ENCODE measurements at places on chromosomes 5 and 9. TPM values are rescaled to one million over a fixed set of nuclear protein-coding genes. Genes with fewer than 3 reads are reported as not detected.

- no peak for DNase-seq
These were observed 417.1 kb downstream of the BNC2 start for GRCh38 chr9:16453390-16453789.

DNA sequence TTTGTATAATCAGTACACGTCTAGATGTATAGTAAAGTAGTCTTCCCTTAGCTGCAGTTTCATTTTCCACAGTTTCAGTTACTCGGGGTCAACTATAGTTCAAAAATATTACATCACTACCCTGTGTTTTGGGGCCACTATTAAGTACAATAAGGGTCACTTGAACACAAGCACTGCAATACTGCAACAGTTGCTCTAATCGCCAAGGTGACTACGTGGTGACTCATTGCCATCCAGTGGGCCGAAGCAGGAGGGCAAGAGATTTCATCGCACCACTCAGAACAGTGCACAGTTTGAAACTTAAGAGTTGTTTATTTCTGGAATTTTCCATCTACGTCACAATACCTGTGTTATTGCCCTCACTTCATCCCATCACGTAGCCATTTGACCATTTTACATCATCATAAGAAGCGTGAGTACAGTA is at the start of gene ARL14EPL:
Gene ARL14EPL (plus strand): TSS at position 379 of the 424 bp plus-strand sequence. CDS start 18,994 bp downstream, outside the sequence.
- no peak for DNase-seq

GRCh38 chr5:180467028-180467975 is 26.9 kb upstream of the CNOT6 start:
- peak; percentile 87 for DNase-seq

- DNase-seq = no peak
These were observed 28.0 kb upstream of the GRAMD2B start for GRCh38 chr5:126395198-126395597.

DNA sequence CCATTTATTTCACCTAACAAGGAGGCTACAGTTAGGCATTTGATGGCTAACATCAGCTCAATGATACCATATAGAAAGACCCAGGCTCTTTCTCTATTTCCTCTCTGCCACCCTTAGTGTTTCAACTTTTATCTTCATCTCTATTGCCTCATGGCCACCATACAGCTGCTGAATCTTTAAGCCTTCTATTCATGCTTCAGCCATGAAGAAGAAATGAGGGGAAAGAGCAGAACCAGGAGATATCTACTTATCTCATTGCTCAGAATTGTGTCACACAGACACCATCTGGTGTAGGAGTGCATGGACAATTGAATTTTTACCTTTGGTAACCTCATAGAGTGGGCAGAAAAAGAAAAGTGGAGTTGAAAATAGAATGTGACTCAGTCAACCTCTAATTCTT is 6.7 kb downstream of the GAPT start:
- DNase-seq = no peak

- no peak for DNase-seq
These were observed 27.0 kb downstream of the GRIN3A start for GRCh38 chr9:101711330-101711941.

DNA sequence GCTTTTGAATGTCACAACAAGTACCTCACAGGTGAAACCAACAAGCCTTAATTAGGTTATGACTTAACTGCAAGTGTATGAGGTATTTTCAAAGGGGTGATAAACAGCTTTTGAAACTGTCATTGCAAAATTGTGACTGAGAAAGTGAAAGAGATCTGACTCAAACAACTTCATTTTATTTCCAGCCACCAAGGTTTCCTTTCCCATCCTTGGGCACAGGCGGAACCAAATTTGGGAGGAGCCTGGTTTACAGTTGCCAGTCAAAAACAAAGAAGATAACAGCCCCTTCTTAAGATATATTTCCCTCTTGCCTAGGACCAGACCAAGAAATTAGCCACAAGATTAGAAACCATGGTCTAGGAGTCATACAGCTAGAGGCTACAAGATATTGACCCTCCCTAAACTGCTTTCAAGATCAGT is 417.1 kb downstream of the CSNK1G3 start:
- DNase-seq = no peak

GRCh38 chr5:144318460-144318859 is 147.8 kb downstream of the KCTD16 start:
- DNase-seq = no peak

GRCh38 chr5:172171118-172171517 is 16.9 kb downstream of the STK10 start:
- DNase-seq = no peak

GRCh38 chr5:132760049-132760420 is 12.8 kb downstream of the CCNI2 start:
- peak; percentile 18 for DNase-seq

GRCh38 chr5:175418251-175418650 is 25.7 kb downstream of the DRD1 start:
- no peak for DNase-seq

DNA sequence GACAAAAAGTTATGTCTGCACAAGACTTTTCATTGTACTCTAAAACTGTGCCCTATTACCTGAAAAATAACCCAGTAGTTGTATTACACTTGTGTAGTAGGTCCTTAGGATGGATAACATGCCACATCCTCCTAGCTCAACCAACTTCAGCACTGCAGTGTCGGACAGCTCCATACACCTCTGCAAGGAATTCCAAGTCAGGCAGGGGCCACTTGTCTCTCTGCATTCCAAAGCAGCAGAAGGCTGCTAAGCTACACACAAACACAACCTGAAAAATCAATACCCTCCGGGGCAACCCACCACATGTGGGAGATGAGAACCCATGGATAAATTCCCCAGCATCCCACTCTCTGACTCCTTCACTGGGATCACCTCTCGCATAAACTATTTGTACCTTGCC is 50.2 kb downstream of the MED10 start:
- DNase-seq = peak; percentile 33

DNA sequence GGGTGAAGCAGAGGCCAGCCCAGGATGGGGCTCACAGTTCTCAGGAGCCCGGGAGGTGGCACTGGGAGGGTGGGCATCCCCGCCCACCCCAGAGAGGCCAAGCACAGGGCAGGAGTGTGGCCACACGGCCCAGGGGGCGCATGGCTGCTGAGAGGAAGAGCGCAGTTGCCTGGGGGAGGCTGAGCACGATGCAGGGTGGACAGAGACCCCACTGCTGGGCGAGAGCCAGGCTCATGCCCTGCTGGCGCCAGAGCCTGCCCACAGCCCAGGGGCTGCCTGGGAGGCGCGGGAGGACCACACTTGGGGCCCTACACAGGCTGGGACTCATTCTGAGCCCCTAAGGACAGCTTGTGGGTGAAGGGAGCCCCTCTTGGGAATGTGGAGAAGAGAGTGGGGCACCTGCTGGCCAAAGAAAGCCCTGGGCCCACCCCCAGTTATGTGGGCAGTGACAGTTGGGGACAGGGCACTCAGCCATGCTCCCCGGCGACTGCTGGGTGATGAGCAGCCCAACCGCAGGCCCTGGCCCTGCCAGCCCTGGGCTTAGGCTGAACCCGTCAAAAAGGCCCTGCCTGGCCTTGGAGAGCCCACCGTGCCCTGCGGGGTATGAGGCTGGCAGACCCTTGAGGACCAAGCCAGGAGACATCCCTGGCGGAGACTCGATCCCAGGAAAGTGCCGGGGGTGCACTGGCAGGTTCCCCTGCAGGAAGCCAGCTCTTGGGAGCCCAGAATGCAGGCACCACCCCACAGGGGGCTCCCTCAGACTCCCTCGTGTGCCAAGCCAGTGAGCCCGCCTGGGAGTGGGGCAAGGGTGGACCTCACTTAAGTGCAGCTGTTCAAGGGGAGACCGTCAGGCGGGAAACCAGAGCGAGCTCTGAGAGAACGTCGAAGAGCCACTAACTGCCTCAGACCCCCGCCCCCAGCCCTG is 21.6 kb upstream of the CAMSAP1 start:
- DNase-seq = peak; percentile 34

GRCh38 chr5:62343428-62343827 is 37.4 kb downstream of the KIF2A start:
- no peak for DNase-seq

- DNase-seq = no peak
These were observed 178.4 kb downstream of the MPDZ start for GRCh38 chr9:13100914-13101572.

- no peak for DNase-seq
These were observed 1931.0 kb upstream of the CDH6 start for GRCh38 chr5:29262339-29263123.

DNA sequence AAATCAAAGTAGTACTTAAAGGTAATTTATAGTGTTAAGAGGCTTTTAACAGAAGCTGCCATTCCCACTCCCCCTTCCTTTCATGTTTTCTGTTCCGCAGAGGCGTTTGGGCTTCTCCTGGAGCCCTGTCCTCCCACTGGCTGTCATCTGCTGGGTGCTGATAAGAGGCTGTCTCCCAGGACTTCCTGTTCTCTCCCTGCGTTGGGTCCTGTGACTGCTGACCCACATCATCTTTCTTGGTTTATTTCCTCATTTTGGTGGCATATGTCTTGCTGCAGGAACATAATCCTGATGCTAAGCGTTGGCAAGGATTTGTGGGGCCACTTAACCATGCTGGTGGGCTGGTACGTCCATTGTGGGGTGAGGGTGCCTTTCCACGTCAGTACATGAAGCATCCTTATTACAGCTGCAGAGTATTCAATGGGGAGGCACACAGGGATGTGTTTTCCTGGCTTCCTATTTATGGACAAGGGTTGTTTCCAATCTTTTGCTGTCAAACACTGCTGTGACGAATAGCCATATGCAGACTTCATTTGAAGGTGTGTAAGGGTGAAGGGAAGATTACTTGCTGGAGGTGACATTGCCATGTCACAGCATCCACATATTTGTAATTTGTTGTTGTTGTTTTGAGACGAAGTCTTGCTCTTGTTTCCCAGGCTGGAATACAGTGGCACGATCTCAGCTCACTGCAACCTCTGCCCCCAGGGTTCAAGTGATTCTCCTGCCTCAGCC is 22.3 kb upstream of the RNF130 start:
- no peak for DNase-seq

DNA sequence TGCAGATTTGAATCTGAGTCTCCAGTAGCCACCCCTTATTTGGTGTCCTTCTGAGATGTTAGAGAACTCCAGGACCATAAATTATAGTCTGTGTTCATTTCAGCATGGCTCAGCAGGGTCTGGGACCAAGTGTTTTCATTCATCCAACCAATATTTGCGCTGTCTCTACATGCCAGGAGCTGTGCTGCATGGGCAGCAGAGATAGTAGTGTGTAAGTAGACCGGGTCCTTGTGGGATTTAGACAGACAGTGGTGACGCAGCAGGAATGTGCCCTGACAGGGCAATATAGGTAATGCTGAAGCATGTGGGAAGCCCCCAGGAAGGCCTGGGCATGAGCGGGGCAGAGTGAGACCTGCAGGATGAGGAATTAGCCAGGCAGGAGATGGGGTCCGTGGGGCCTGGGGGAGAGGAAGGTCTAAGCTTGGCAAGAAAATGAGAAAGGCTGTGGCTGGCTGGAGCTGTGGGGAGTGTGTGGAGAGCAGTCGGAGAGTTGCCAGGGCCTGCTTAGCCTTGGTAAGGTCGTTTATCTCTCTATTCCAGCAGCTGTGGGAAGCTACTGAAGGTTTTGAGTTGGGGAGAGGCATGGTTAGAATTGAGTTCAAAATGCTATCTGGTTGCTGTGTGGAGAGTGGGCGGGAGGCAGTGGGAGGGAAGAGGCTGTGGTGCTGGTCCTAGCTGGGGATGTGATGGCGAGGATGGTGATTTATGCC is 16.8 kb downstream of the STXBP1 start:
- no peak for DNase-seq

- no peak for DNase-seq
These were observed 71.6 kb downstream of the ERCC6L2 start for GRCh38 chr9:95947118-95947517.

- no peak for DNase-seq
These were observed 51.5 kb downstream of the MLLT3 start for GRCh38 chr9:20570756-20571155.

DNA sequence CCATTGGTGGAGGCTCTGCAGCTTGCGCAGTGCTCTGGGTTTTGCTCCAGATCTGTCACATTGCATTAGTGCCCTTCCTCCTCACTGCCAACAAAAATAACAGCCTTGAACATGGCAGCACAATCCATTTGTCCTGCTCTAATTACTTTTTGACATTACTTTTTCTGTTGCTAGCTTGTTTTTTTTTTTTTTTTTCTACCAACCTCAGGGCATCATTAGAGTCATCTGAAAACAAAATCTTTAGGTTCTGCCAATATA is 117.5 kb upstream of the NR5A1 start:
- DNase-seq = no peak

DNA sequence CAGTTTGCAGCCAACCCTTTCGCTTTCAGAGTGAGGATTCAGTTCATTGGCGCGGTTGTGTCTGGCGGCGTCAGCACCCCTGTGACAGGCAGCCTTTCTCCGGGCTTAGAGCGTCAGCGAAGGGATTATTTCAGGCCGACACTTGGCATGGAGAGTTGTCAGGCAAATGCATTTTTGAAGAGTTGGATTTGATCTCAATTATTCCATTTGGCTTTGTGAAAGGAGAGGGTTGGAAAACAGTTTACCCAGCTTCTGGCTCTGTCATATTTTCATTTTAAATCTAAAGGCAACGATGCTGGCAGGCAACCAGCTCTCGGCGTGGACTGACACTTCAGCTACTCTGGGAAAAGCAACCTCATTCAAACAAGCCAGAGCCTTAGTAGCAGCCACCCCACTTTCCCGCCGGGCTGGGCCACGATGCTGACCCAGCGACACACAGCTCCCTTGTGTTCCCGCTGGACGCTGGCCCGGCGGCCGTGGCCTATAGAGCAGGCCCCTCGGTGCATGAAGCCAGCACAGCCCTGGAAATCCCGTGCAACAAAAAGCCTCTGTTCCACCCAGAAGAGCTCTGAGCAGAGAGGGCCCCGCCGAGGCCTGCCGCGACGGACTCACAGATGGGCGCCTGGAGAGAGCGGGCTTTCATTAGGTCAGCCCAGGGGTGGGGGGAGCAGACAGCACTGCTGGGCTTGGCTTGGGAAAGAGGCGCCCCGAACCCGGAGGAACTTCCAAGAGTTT is 28.9 kb upstream of the LPCAT1 start:
- DNase-seq = no peak

RXRA gene
- total RNA-seq = 101 TPM

PCDHGA10 gene
- total RNA-seq = 4.7 TPM

OCLN gene
- 134 TPM for total RNA-seq

AFF4 gene
- 65.8 TPM for total RNA-seq

CCDC180 gene
- 5.6 TPM for total RNA-seq

FYB1 gene
- total RNA-seq = 13.1 TPM

PDE6A gene
- total RNA-seq = 3.4 TPM

SLC31A2 gene
- 17.1 TPM for total RNA-seq

NFIB gene
- 59.7 TPM for total RNA-seq

IL4 gene
- total RNA-seq = not detected

NTRK2 gene
- 2.5 TPM for total RNA-seq

All from mucosa of descending colon (tissue), 3 donors.